ENCODE measurements at places on chromosomes 2 and 18.

GRCh38 chr2:68770271-68771111 lies 35.9 kb downstream of the ARHGAP25 start:
- DNase-seq, result no peak

DNA sequence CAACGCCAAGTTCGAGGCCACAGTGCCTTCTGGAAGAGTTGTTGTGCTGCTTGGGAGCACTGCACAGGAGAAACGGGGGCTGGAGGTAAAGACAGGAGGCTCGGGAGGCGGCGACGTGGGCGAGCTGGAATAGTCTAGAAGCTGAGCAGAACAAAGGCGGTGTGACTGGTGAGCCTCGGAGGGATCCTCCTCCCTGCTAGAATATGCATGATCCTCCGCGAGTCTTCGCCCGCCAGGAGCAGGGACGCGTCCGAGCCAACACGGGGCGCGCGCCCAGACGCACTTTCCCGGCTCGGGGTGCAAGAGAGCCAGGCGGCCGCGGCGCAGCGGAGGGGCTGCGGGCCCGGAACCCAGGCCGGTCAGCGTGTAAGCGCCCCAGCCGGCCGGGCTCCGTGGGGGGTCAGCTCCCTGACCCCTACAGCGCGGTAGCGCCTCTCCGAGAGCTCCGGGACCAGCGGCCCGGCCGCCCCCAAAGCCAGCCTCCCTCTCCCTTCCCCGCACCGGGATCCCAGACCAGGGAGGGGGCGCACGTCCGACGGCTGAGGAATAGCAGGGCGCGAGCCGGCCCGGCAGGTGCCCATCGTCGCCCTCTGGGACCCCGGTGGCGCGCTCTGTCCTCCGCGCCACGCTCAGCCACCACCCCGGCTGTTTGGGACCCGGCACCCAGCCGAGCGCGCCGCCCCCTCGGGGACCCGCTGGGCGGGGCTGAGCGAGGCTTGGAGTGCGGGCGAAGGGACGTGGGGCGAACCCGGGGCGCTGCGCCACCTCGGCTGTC lies 62.5 kb downstream of the GNAL start:
- no peak for DNase-seq

- no peak for DNase-seq
These were observed 116.0 kb downstream of the COPS8 start for GRCh38 chr2:237201461-237202287.

DNA sequence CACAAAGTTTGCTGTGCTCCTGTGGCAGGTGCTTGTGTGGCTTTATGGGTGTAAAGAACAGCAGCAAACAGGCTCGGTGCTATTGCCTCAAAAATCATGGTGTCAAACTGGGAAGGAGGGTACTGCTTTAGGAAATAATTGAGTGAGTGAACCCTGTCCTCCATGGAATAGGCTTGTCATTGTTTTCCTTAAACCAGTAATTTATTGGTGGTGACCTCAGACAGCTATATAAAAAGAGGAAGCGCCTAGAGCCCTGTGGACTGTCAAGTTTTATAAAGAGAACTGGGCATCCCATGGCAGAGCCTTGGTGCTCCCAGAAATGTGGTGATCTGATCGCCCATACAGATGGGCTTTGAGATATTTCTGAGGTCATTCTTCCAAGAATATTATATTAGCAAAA lies 4.7 kb upstream of the CXCR4 start:
- no peak for DNase-seq

DNA sequence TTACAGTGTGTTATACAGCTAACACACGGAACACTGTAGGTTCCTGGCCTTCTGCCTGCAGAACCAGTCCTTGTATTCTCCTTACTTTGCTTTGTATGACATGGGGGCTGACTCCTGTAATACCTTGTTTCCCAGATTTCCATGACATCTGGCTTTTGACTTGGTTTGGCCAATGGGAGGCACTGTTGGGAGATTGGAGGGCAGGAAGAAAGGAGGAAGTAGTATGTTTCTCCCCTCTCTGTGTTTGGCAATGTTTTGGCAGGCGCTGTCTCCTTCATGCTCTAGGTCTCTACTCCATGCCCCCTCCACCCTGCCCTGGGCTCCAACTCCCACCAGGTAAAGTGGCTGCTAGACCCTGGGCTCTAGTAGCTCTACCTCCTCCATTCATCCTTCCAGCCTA lies 331.1 kb upstream of the SLC14A2 start:
- no peak for DNase-seq

GRCh38 chr2:86000131-86000937 lies 105.4 kb downstream of the POLR1A start:
- DNase-seq, result no peak

DNA sequence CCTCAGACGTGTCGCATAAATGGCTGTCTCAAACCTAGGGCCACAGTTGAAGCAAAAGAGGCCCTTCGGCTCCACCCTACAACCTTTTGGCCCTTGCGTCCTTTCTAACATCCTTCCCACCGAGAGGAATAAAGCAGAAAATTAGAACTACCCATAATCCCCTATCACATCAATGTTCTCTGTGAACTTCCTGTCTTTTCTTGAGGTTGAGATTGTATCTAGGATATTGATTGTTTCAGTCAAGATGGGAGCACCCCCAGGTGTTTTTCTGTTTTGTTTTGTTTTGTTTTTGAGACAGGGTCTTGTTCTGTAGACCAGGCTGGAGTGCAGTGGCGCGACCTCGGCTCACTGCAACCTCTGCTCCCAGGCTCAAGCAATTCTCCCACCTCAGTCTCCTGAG lies 23.6 kb downstream of the INPP5D start:
- DNase-seq, result no peak

DNA sequence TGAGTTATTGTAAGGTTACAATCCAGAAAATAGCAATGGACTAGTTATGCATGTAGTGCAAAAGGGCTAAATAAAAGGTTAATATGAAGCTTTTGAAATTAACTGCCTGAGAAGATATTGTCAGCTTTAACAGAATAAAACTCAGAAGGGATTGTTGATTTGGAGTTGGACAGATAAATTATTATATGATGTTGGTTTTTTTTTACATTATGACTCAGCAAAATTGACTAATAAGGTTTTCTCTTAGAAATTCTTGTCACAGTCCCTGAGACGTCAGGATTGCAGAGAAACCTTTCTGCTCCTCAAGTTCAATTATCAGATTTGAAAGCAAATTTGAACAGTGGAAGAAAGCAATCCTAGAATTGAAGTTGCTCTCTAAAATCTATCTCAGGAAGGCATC lies 946.9 kb downstream of the CBLN2 start:
- no peak for DNase-seq

- DNase-seq, result no peak
These were observed 15.2 kb downstream of the INPP5D start for GRCh38 chr2:233075141-233075965.

DNA sequence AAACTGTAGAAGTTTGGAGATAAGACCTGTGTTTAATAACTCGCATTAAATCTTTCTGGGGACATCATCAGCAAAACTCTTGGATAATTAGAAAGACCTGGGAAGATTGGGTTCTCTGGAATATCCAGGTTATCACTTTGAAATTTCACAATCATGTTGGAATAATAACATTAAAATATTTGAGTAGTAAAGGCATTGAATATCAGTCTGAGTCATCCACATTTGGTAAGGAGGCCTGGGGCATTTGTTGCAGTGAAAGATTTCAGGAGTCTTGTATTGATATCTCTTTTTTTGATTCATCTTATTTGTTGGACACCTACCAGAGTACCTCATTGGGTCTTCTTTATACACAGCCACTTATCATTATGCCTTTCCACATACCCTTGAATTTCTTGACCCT lies 95.9 kb downstream of the EPB41L5 start:
- DNase-seq, result no peak

DNA sequence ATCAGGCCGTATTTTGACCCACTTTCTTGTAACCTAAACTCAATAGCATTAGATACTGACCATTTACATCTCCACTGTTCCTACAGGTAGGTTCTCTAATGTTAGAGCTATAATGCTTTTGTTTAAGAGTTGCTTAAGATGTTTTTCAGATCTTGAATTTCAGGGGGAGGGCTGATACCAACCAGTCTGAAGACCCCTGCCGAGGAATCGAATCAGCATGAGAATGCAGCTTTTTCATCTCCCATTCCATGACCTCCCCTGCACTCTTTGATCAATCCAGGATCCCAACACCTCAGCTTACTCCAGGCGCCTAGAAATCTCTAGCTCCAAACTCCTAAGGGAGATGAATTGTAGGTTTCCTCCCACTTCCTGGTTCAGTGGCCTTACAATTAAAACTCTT lies 120.5 kb upstream of the MC4R start:
- DNase-seq, result no peak
